Effector memory CD8-positive, alpha-beta T cell (primary cell): ENCODE measurements at places on chromosomes 4 and X.

DNA sequence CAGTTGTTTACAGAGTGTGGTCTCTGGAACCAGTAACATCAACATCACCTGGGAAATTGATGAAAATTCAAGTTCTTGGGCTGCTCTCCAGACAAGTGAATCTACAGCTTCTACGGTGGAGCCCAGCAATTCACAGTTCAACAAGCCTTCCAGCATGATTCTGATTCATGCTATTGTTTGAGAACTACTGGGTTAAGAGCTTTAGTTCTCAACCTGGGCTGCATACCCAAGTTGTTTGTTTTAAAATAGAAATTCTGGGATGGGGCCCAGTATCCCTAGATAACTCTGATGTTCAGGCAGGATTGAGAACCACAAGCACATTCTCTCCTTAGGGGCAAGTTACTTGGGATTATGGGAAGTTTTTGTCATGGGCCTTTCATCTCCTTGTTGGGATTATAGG lies 37.9 kb upstream of the PGK1 start:
- H3K4me3 ChIP-seq = no peak overlapping the region
- no peaks in the 10 kb centered on the region for H3K4me1 ChIP-seq
- no peak for DNase-seq
- H3K36me3 ChIP-seq = no peaks in the 10 kb centered on the region
- no peaks in the 10 kb centered on the region for H3K27me3 ChIP-seq

- no peak overlapping the region for H3K27ac ChIP-seq
- no peaks in the 10 kb centered on the region for H3K36me3 ChIP-seq
- no peaks in the 10 kb centered on the region for H3K27me3 ChIP-seq
- DNase-seq = no peak
- no peaks in the 10 kb centered on the region for H3K4me1 ChIP-seq
Measured at GRCh38 chr4:100981447-100982204, 365.7 kb downstream of the PPP3CA start.

DNA sequence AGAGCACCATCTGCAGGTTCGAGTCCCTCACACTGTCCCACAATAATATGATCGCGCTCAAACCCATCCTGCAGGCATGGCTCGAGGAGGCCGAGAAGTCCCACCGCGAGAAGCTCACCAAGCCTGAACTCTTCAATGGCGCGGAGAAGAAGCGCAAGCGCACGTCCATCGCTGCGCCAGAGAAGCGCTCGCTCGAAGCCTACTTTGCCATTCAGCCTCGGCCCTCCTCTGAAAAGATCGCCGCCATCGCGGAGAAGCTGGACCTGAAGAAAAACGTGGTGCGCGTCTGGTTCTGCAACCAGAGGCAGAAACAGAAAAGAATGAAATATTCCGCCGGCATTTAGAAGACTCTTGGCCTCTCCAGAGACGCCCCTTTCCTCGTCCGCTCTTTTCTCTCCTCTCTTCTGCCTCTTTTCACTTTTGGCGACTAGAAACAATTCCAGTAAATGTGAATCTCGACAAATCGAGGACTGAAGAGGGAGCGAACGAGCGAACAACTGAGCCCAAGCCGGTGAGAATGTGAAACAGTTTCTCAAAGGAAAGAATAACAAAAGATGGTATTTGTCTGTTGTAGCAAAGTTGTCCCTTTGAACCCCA lies 1.9 kb downstream of the POU4F2 start:
- H3K27me3 ChIP-seq = peaks cover 100% of the 10 kb centered on the region
- H3K27ac ChIP-seq = no peak overlapping the region
- peaks cover 17% of the 10 kb centered on the region for H3K4me1 ChIP-seq
- DNase-seq = no peak
- H3K4me3 ChIP-seq = peak overlapping the region; percentile 43

DNA sequence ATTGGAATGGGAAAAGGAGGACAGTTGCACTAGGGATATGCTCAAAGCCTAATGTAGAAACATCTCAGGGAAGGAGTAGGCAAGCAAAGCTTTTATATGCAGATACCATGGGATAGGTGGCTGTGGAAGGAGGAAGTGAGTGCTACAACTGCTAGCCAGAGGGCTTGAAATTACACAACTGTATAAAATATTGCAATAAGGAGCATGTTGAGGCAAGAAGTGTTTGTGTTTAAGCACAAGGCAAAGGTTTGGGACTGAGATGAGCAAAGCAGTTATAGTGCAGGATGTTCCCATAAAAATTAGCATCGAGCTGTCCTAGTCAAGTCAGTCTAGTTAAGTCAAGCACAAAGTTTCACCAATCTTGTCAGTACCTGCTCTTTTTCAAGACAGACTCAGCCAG lies 35.6 kb upstream of the DCAF8L1 start:
- no peaks in the 10 kb centered on the region for H3K27me3 ChIP-seq
- H3K4me1 ChIP-seq = no peaks in the 10 kb centered on the region
- H3K36me3 ChIP-seq = no peaks in the 10 kb centered on the region
- H3K27ac ChIP-seq = no peak overlapping the region

DNA sequence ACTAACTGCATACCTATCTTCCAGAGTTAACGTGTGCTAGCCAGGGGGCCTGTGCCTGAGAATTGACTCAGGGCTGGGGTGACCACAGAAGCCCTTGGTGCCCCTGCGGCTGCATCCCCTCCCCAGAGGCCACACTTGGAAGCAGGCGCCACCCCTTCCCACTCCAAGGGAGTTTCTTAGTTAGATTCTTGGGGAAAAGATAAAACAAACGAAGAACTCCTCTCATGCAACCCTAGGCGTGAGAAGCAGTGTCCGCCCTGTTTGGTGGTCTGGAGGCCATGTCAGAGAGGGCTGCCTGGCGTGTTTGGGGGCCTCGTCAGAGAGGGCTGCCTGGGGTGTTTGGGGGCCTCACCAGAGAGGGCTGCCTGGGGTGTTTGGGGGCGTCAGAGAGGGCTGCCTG lies 50.3 kb upstream of the HGFAC start:
- H3K27me3 ChIP-seq = peaks cover 35% of the 10 kb centered on the region
- H3K27ac ChIP-seq = no peak overlapping the region
- H3K4me3 ChIP-seq = no peak overlapping the region
- no peak for DNase-seq
- H3K4me1 ChIP-seq = peaks cover 2% of the 10 kb centered on the region

- H3K4me1 ChIP-seq = no peaks in the 10 kb centered on the region
- no peak for DNase-seq
- no peaks in the 10 kb centered on the region for H3K36me3 ChIP-seq
- peaks cover 27% of the 10 kb centered on the region for H3K27me3 ChIP-seq
- H3K27ac ChIP-seq = no peak overlapping the region
- no peak overlapping the region for H3K4me3 ChIP-seq
Measured at GRCh38 chr4:40916880-40917279, 167.1 kb downstream of the NSUN7 start.

DNA sequence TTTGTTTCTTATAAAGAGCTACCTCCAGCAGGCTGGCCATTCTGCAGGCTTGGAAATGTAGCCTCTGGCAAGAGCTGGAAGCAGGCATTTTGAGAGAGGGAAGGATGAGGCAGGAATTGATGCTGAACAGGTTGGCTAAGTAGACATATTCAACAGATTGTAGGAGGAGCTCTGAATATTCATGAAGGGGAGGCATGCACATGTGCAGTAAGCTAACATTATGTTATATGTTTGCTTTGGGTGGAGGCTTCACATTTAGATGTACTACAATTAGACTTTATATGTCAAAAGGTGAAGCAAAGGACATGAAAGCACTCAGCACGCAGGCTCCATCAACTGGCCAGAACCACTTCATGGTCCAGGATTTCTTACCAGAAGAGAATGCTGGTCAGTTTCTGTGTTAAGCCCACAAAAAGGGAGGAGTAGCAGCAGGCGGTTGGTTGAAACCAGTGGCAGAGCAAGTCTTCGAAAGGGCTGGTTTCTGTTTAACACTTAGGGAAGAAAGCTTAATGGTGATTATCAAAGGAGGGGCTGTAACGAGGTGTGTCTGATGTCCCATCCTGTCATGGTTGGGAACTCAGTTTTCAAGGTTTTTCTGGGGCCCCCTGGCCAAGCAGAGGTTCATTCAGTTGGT lies 54.8 kb downstream of the FGFBP1 start:
- no peak for DNase-seq
- peaks cover 32% of the 10 kb centered on the region for H3K27me3 ChIP-seq
- no peak overlapping the region for H3K27ac ChIP-seq
- H3K4me1 ChIP-seq = peaks cover 5% of the 10 kb centered on the region
- no peaks in the 10 kb centered on the region for H3K36me3 ChIP-seq

DNA sequence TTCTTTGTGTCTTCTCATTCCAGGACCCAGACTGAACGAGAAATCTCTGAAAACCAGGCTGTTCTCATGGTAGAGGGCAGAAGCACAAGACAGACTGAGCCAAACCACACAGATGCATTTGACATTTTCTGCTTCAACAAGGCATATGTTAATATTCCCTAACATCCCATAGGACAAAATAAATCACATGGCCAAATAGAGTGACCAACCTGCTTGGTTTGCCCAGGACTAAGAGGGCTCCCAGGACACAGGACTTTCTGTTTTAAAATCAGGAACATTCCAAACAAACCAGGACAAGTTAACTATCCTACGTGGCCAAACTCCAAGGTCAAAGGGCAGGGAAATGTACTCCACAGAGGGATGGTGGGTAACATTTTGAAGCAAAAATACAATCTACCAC lies 11.7 kb downstream of the CTPS2 start:
- DNase-seq = no peak
- no peaks in the 10 kb centered on the region for H3K4me1 ChIP-seq
- H3K36me3 ChIP-seq = peaks cover 5% of the 10 kb centered on the region
- no peaks in the 10 kb centered on the region for H3K27me3 ChIP-seq
- H3K27ac ChIP-seq = no peak overlapping the region
- H3K4me3 ChIP-seq = no peak overlapping the region

GRCh38 chr4:92677805-92678204 lies 374.0 kb downstream of the GRID2 start:
- no peak overlapping the region for H3K4me3 ChIP-seq
- H3K36me3 ChIP-seq = no peaks in the 10 kb centered on the region
- no peak for DNase-seq

- no peak overlapping the region for H3K4me3 ChIP-seq
- H3K27me3 ChIP-seq = peaks cover 30% of the 10 kb centered on the region
- no peak overlapping the region for H3K27ac ChIP-seq
- H3K36me3 ChIP-seq = no peaks in the 10 kb centered on the region
- no peak for DNase-seq
Measured at GRCh38 chr4:145285928-145286327, 105.5 kb upstream of the OTUD4 start.

DNA sequence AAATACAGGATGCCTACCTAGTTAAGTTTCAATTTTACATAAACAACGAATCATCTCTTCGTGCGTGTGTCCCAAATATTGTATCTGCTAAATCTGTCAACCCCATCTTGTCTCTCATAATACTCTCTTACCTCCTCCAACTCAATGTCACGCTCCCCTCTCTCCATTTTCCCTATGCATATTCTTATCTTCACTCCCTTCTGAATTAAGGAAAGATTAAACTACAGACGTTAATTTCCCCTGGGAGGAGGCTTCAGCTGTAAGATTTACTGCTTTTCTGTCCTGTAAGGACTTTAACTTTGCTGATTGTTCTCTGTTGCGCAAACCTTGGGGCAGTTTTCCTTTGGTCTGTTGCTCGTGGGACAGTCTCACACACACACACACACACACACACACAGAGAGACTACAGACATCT lies 455 bp upstream of the ABCB7 start:
- peak overlapping the region; percentile 98 for H3K27ac ChIP-seq
- peaks cover 21% of the 10 kb centered on the region for H3K4me1 ChIP-seq
- peak overlapping the region; percentile 97 for H3K4me3 ChIP-seq

DNA sequence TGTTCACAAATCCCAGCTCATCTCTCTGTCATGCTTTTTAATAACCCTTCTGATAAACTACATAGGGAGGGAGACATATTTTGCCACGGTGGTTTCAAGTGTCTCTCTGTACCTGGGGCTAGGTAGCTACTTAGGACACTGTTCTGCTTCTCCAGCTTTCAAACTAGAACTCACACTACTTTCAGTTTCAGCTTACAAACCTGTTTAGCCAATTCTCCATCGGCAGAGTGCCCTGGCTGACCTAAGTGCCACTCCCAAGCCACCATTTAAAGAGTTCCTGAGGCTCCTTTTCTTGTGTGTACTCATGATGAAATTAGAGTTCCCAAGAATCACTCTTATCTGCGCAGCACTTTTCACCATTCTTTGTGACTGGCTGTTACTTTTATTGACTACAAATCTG lies 899.2 kb downstream of the FAT4 start:
- no peaks in the 10 kb centered on the region for H3K36me3 ChIP-seq
- no peak overlapping the region for H3K27ac ChIP-seq
- no peak for DNase-seq

DNA sequence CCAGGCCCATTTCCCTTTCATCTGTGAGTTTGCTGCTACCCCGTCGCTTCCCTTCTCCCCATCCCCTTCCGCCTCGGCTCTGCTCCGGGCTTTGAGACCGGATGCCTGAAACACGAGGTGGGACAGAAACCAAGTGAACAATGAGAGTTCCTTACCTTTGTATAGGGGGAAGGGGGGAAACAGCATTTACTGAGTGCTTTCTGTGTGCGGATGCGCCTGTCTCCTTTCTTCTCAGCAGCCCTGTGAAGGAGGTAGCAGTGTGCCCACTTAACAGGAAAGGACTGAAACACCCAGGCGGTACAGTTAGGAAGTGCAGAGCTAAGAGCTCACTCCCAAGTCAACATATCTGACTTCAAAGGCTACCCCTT lies 43.2 kb upstream of the TMSB15B start:
- peak overlapping the region; percentile 93 for H3K4me3 ChIP-seq
- peak overlapping the region; percentile 94 for H3K27ac ChIP-seq
- peaks cover 7% of the 10 kb centered on the region for H3K36me3 ChIP-seq
- H3K27me3 ChIP-seq = no peaks in the 10 kb centered on the region
- peak; percentile 1 for DNase-seq

- DNase-seq = no peak
- no peaks in the 10 kb centered on the region for H3K36me3 ChIP-seq
- no peaks in the 10 kb centered on the region for H3K4me1 ChIP-seq
Measured at GRCh38 chr4:74535512-74535911, 90.6 kb downstream of the AREG start.

DNA sequence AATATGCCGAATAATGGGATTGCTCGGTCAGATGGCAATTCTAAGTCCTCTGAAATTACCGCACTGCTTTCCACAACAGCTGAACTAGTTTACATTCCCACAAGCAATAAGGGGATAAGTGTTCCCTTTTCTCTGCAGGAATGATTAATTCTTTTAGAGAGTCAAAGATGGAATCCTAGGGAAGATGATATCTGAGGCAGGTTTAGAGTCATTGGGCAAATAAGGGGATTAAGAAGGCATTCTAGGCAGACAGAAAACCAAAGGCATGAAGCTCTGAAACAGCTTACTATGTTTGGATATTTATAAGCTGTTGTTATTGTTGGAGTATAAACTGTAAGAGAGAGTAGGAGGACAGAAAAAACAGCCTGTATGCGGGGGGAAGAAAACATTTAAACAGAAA lies 85.7 kb downstream of the TET2 start:
- H3K36me3 ChIP-seq = peaks cover 26% of the 10 kb centered on the region
- H3K4me1 ChIP-seq = peaks cover 19% of the 10 kb centered on the region
- H3K27me3 ChIP-seq = no peaks in the 10 kb centered on the region
- no peak for DNase-seq

DNA sequence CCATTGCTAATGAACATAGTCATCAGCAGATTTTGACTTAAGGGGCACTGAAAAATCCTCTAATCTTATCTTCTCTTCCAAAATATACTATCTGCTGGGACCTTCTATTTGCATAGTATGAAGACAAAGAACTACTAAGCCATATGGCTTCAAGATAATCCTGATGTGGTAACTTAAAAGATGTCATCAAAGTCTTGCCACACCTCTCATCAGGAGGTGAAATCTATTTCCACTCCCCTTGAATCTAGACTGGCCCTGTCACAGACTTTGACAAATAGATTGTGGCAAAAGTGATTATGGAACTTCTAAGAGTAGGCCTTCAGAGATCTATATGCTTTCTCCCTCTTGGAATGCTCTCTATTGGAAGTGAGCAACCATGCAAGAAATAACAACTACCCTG lies 27.3 kb upstream of the TET2 start:
- no peak overlapping the region for H3K27ac ChIP-seq
- no peak for DNase-seq
